Left ventricle myocardium inferior (tissue), 1 donor: ENCODE measurements at places on chromosomes 3 and 15.
A peak's percentile ranks its signal among the peaks of the same experiment; 100 is the strongest.

GRCh38 chr15:64858021-64858575, 16.4 kb downstream of the PLEKHO2 start:
- H3K27ac ChIP-seq = peak overlapping the region; percentile 85
- no peaks in the 10 kb centered on the region for H3K27me3 ChIP-seq
- no peak overlapping the region for H3K4me3 ChIP-seq
- H3K36me3 ChIP-seq = peaks cover 43% of the 10 kb centered on the region

- DNase-seq = no peak
- no peaks in the 10 kb centered on the region for H3K36me3 ChIP-seq
- no peak overlapping the region for H3K4me3 ChIP-seq
- peaks cover 60% of the 10 kb centered on the region for H3K27me3 ChIP-seq
Measured at GRCh38 chr3:13826672-13827071, 53.2 kb downstream of the WNT7A start.

DNA sequence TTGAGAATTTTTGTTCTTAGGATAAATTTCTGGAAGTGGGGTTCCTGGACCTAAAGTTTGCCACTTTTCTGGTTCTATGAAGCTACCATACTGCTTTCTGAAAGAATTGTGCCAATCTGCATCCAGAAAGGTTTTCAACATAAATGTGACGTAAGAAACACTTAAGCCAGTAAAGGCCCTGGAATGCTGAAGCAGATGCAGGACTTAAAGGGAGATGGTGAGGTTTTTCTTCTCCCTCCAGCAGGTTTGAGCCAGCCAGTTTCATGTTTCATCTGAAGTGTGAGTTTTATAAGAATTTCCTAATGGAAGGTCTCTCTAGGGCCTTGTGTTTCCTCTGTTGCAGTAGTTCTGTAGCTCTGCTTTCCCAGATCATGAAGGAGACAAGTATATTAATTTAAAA, 33.1 kb downstream of the ZNF592 start:
- no peak for DNase-seq
- H3K4me3 ChIP-seq = no peak overlapping the region
- H3K4me1 ChIP-seq = peaks cover 55% of the 10 kb centered on the region

DNA sequence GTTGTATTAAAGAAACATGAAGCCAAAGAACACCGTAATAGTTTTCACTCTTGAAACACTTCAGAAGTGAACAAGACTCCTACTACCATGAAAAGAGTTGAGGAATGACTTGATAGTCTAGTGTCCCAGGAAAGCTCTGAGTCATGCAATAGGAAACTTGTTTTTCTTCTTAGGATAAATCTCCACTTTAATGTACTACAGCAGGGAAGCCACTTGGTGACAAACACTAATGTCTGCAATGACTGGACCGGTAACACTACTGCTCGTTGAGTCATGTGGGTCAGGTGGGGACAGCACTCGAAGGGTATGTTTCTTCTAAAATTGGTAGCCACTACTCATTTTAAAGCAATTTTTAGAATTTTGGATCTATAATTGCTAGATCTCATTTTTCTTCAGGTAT, 291.7 kb upstream of the CNTN3 start:
- DNase-seq = no peak
- no peaks in the 10 kb centered on the region for H3K4me1 ChIP-seq
- no peaks in the 10 kb centered on the region for H3K27me3 ChIP-seq
- no peak overlapping the region for H3K4me3 ChIP-seq
- no peak overlapping the region for H3K27ac ChIP-seq

- no peak overlapping the region for H3K4me3 ChIP-seq
- no peak for DNase-seq
- H3K4me1 ChIP-seq = peaks cover 21% of the 10 kb centered on the region
- H3K27ac ChIP-seq = peak overlapping the region; percentile 36
Measured at GRCh38 chr3:188901126-188901525, 270.6 kb upstream of the TPRG1 start.

DNA sequence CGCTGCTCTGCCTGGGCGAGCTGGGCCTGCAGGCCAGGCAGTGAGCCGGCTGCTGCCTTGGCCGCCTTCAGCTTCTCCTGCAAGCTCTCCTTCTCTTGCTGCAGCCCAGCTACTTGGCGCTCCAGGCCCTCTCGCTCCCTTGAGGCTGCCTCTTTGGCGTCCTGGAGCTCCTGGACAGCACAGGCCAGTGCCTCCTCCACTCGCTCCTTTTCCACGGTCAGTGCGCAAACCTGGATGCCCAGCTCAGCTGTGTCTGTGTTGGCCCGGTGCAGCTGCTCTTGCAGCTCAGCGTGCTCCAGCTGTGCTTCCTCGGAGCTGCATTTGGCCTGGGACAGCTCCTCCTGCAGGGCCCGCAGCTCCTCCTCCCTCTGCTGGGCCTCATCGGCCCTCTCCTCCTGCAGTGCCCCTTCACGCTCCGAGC, 23.1 kb downstream of the CXCR6 start:
- H3K36me3 ChIP-seq = peaks cover 100% of the 10 kb centered on the region
- peaks cover 41% of the 10 kb centered on the region for H3K4me1 ChIP-seq
- DNase-seq = peak; percentile 42
- H3K27me3 ChIP-seq = no peaks in the 10 kb centered on the region
- H3K27ac ChIP-seq = no peak overlapping the region

GRCh38 chr3:165491487-165491886, 295.3 kb upstream of the SLITRK3 start:
- DNase-seq = no peak
- H3K36me3 ChIP-seq = no peaks in the 10 kb centered on the region
- no peak overlapping the region for H3K4me3 ChIP-seq

DNA sequence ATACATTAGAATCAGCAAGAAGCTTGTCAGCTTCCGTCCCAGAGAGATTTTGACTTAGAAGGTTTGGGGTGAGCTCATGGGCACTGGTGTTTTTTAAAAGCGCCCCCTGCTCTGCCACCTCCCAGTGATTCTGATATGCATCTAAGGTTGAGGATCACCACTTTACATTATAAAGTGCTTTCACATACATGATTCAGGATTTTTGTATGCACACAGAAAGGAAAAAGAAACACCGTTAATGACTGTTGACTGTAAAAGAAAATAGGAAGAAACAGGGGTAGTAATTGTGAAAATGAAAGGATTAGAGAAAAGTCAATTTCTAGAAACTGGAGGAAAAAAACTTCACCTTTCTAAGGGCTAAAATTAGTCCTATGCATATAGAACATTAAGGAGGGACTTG, 104.9 kb upstream of the ZBED2 start:
- no peak overlapping the region for H3K4me3 ChIP-seq
- no peaks in the 10 kb centered on the region for H3K4me1 ChIP-seq
- no peak for DNase-seq
- no peak overlapping the region for H3K27ac ChIP-seq
- no peaks in the 10 kb centered on the region for H3K27me3 ChIP-seq

DNA sequence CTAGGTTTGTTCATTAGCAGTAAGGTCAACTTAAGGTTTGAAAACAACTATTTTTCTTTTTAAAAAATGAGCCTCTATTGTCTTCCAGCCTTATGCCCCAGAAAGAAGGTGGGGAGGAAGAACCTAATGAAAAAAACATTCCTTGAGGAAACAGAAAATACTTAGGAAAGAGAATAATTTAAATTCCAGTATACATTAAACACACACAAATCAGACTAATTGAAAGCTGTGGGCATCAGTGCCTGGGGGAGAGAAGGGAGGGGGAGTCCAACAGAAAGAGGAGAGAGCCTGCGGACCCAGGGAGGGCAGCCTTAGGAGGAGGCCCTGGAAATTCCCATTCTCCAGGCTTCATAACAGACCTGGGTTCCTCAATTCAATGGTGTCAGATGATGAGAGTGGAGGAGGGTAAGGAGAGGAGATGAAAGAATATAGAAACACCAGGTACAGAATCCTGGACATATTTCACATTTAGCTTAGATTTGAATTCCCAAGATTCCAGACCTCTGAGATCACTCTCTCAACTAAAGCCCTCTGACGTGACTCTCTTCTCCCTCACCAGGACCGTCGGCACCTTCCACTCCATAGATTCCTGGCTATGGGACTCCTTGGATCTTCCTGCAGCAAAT, 320.5 kb upstream of the UMPS start:
- H3K27me3 ChIP-seq = no peaks in the 10 kb centered on the region
- H3K4me3 ChIP-seq = no peak overlapping the region
- no peak for DNase-seq
- peaks cover 18% of the 10 kb centered on the region for H3K36me3 ChIP-seq
- peaks cover 13% of the 10 kb centered on the region for H3K4me1 ChIP-seq
- no peak overlapping the region for H3K27ac ChIP-seq

GRCh38 chr15:45048794-45049631, 26.0 kb downstream of the SORD start:
- H3K4me1 ChIP-seq = no peaks in the 10 kb centered on the region
- H3K36me3 ChIP-seq = peaks cover 12% of the 10 kb centered on the region

DNA sequence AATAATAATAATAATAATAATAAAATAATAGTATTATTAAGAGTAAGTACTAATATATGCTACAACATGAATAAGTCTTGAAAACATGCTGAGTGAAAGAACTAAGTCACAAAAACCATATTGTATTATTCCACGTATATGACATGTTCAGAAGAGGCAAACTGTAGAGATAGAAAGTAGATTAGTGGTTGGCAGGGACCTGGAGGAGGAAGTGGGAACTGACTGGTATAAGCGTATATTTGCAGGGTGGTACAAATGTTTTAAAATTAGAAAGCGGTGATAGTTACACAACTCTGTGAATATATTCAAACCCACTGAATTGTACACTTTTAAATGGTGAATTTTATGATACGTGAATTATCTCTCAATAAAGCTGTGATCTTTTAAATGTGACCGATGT, 32.8 kb downstream of the LRRK1 start:
- H3K27ac ChIP-seq = no peak overlapping the region
- no peaks in the 10 kb centered on the region for H3K36me3 ChIP-seq

DNA sequence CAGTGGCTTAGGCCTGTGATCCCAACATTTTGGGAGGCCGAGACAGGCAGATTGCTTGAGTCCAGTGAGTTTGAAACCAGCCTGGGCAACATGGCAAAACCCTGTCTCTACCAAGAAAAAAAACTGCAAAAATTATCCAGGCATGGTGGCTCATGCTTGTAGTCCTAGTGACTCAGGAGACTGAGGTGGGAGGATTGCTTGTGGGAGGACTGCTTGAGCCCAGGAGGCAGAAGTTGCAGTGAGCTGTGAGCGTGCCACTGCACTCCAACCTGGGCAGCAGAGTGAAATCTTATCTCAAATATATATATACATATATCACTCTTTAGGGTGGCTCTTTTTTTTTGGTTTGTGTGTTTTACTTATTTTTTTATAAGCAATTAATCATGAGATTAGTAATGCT, 83.7 kb upstream of the WDR72 start:
- no peaks in the 10 kb centered on the region for H3K4me1 ChIP-seq
- no peak overlapping the region for H3K4me3 ChIP-seq

GRCh38 chr3:111963424-111963823, 15.4 kb upstream of the ABHD10 start:
- DNase-seq = no peak
- H3K27me3 ChIP-seq = no peaks in the 10 kb centered on the region
- H3K27ac ChIP-seq = peak overlapping the region; percentile 5
- H3K4me3 ChIP-seq = no peak overlapping the region
- peaks cover 37% of the 10 kb centered on the region for H3K4me1 ChIP-seq

GRCh38 chr15:70451821-70452653, 311.3 kb downstream of the UACA start:
- H3K36me3 ChIP-seq = no peaks in the 10 kb centered on the region
- no peak overlapping the region for H3K4me3 ChIP-seq
- peaks cover 40% of the 10 kb centered on the region for H3K27me3 ChIP-seq
- no peak for DNase-seq
- peaks cover 13% of the 10 kb centered on the region for H3K4me1 ChIP-seq

- no peaks in the 10 kb centered on the region for H3K36me3 ChIP-seq
- no peak within 1 kb of the TSS for H3K27ac ChIP-seq
- H3K4me3 ChIP-seq = no peak within 1 kb of the TSS
Measured at GRCh38 chr3:195811756-195812155, at the start of gene MUC4. TSS of gene MUC4 (minus strand) at chr3:195811929. CDS start at chr3:195811817, 112 bp downstream.

DNA sequence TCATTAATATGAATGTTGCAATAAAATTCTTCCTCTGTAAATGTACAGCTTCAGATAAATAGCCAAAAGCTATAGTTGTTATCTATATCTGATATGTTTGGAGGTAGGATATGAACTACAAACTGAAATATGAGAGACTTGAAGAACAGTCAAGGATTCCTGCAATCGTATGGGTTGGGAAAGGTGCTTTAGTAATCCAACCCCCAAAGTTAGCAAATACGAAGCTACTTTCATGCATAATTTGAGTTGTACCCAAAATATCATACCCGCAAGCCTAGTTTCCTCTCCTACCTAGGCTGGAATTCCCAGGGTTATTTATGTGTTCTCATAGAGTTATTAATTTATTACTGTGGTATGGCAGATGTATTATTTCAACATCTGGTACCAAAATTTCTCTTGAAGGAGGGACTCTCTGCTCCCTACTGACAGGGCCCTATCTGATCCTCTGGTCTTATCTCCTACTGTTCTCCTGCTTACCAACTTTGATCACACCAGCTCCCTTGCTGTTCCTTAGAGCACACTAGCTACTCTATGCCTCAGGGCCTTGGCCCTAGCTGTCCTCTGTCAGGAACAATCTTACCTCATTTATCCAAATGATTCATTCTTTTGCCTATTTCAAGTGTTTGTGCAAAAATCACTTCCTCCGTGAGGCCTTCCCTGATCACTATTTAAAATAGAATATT, 140.4 kb upstream of the CCDC54 start:
- H3K27me3 ChIP-seq = no peaks in the 10 kb centered on the region
- H3K36me3 ChIP-seq = no peaks in the 10 kb centered on the region
- H3K4me1 ChIP-seq = peaks cover 51% of the 10 kb centered on the region
- H3K27ac ChIP-seq = peak overlapping the region; percentile 74
- no peak for DNase-seq
- H3K4me3 ChIP-seq = no peak overlapping the region

- no peak overlapping the region for H3K27ac ChIP-seq
- H3K4me3 ChIP-seq = no peak overlapping the region
- peaks cover 98% of the 10 kb centered on the region for H3K27me3 ChIP-seq
- H3K36me3 ChIP-seq = no peaks in the 10 kb centered on the region
- H3K4me1 ChIP-seq = peaks cover 27% of the 10 kb centered on the region
- no peak for DNase-seq
Measured at GRCh38 chr3:195758721-195759353, 38.1 kb downstream of the MUC20 start.

DNA sequence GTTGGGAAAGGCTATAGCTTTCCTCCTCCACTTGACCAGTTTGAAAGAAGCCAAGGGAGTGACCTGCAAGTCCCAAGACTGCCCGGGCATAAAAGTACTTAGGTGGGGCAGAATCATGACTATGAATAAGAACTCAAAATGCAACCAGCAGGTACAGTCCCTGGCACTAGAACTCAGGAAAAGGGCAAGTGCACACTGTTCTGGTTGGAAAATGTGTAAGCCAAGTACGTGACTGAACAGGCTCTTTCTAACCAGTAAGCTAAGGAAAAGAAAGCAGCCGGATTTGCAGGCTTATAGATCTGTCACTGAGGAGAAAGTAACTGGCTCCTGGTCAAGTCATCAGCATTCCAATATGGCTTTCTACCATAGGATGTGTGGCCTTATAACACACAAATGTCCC, 101.2 kb upstream of the SLC4A7 start:
- H3K36me3 ChIP-seq = no peaks in the 10 kb centered on the region
- H3K4me3 ChIP-seq = no peak overlapping the region
- H3K27ac ChIP-seq = no peak overlapping the region
- H3K27me3 ChIP-seq = no peaks in the 10 kb centered on the region
- H3K4me1 ChIP-seq = peaks cover 14% of the 10 kb centered on the region

DNA sequence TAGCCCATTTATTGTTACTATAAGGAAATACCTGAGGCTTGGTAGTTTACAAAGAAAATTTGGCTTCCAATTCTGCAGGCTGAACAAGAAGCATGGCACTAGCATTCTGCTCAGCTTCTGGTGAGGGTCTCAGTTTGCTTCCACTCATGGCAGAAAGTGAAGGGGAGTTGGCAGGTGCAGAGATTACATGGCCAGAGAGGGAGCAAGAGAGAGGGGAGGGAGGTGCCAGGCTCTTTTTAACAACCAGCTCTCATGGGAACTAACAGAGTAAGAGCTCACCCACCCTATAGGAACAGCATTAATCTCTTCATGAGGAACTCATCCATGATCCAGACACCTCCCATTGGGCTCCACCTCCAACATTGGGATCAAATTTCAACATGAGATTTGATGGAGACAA, 437.9 kb downstream of the CHL1 start:
- no peak for DNase-seq
- no peak overlapping the region for H3K27ac ChIP-seq
- no peaks in the 10 kb centered on the region for H3K27me3 ChIP-seq
